H9 (cell line): ENCODE measurements at places on chromosomes 11 and 22. TPM values are rescaled to one million over a fixed set of nuclear protein-coding genes. Genes with fewer than 3 reads are reported as not detected.

DNA sequence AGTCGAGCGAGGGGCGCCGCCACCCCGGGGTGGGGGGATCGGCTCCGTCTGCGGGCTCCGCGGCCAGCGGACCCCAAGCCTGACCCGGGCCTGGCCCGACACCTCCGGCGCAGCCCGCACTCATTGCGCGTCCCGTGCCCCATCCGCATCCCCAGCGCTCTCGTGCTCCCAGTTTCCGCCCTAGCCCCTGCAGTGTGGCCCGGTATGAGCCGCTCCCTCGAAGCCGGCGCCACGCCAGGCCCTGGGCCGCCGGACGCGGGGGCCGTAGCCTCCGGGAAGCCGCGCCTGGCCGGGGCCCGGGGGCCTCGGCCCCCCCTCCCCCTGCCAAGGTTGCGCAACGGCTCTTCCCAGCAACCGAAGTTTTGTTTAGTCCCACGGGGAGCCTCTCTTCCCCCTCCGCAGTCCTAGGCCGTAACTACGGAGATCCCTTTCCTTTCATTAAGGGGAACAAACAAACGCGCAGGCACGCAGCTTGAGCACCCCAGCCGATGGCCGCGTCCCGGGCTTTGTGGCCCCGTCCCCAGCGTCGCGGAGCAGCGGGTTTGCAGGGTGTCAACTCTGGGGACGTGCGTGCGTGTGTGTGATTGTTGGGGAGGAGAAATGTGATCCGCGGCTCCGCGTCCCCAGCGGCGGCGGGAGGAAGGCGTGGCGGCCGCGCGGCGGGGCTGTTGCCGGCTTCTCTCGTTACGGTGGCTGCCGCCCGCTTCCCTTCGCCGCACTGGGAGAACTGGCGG lies 883 bp downstream of the HIPK3 start:
- peak; percentile 73 for DNase-seq

GRCh38 chr11:59135648-59136461 lies 6.8 kb upstream of the FAM111A start:
- DNase-seq, result peak; percentile 86

The PRAME gene
- total RNA-seq, result 0.29 and 0.31 TPM in 2 replicates

DNA sequence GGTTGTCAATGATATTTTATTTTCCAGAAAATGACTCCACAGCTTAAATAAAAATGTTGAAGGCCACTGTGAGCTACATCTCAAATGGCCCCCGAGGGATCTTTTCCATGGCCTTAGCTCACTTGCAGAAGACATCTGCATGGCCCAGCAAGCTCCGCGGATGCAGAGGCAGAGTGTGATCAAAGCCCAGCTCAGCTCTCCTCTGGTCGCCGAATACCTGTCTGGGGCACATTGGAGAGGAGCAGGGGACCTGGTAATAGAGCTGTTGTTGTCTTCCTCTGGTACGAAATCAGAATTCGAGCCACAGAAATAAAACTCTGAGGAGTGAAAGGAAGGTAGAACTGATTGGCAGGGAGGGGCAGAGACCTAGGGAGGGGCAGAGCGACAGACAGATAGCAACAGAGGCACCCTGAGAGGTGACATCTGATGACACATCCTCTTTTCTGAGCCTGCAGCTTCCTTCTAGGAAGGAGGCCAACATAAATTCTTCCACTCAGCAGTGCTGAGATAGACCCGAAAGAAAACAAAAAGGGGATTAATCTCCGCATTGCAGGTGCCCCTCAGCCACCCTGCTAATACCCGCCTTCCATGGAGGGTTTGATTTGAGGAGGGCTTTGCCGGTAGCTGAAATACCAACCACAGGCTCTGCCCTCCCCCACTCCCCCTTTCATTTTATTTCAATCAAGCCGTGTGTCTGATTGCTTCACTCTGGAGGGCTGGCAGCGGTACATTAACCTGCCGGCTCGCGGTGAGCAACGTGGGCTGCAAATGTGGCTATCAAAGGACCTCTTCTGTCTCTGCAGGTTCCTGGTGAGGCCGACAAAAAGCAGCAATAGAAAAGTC lies 759.4 kb downstream of the OPCML start:
- no peak for DNase-seq

DNA sequence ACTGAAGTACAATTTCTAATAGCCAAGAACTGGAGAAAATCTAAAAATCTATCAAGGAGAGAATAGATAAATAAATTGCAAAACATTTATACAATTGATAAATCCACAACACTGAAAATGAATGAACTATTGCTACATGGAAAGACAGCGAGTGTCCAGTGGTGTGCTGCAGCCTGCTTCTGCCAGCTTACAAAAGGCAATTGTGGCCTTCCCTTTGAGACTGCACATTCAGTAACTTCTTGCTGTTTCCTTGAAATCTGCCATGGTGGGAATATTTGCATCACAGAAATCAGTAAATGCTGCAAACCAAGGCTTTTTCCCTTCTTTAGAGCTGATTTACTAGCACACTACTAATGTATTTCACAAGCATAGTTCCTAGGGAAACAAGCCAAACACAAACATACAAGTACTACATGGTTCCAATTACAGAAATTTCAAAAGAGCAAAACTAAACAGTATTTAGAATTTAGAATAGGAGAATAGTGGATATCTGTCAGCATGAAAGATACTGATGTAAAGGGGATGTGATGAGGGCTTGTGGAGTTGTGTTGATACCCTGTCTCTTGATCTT lies 76.9 kb upstream of the TRIM77 start:
- DNase-seq, result no peak
